ENCODE measurements at places on chromosomes 12 and 14. TPM values are rescaled to one million over a fixed set of nuclear protein-coding genes. Genes with fewer than 3 reads are reported as not detected.

DNA sequence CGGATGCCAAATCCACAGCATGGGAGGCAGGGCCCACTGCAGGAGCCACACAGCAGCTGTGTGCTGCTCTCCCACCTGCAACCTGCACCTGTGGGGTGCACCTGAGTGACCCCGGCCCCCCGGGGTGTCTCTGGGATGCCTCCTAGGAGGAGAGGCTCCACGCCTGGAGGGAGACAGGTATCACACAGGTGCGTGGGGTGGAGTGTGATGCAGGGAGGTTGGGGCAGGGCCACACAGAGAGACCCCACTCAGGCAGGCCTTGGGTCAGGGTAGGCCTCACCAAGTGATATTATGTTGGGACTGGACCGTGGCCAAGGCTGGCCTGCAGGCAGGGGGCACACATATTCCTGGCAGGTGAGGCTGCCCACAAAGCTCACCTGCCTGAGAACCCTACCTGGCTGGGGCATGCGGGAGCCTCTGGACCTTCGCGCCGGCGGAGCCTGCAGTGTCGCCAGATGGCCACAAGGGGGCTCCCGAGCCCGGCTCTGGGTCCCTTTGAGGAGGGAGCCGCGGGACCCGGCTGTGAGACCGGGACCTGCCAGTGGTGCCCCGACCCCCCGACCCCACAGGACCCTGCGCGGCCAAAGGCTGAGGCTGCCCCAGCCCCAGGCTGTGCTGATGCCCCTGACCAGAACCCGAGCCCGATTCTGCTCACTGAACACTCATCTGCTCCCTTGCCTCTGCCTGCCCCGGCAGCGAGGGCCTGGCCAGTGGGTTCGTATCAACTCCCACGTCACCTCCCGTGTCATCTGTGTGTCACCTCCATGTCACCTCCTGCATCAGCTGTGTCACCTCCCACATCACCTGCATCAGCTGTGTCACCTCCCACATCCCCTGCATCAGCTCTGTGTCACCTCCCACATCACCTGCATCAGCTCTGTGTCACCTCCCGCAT is 11.4 kb downstream of the TMEM121 start:
- DNase-seq, result peak; percentile 48

SYNDIG1L gene
- 0.24 TPM for total RNA-seq

GRCh38 chr12:3620856-3621255 is 129.9 kb downstream of the PRMT8 start:
- no peak for DNase-seq

- DNase-seq, result peak; percentile 79
Measured at GRCh38 chr14:68544081-68544892, 248.6 kb downstream of the ZFP36L1 start.

Data from left cardiac atrium (tissue), 4 donors.